Left ventricle myocardium superior (tissue), 1 donor: ENCODE measurements at places on chromosomes 5 and 9. TPM values are rescaled to one million over a fixed set of nuclear protein-coding genes. Genes with fewer than 3 reads are reported as not detected.

Gene MCC
- 27.1 TPM for total RNA-seq

Gene GPRIN1
- 0.50 TPM for total RNA-seq

Gene CDH18
- not detected for total RNA-seq

Gene DBH
- not detected for total RNA-seq

Gene TLR4
- 14.4 TPM for total RNA-seq

Gene GLRA1
- total RNA-seq = not detected

Gene BTNL8
- total RNA-seq = 0.27 TPM

Gene TTC23L
- total RNA-seq = not detected

Gene PCDHA12
- not detected for total RNA-seq

Gene NPR3
- total RNA-seq = 16.3 TPM

Gene IGFBPL1
- not detected for total RNA-seq

Gene ZBED3
- 4.7 TPM for total RNA-seq

Gene IRX1
- not detected for total RNA-seq

Gene UGT3A1
- total RNA-seq = not detected

Gene DHX29
- total RNA-seq = 20.7 TPM

Gene GPR21
- 0.72 TPM for total RNA-seq

Gene TRIP13
- total RNA-seq = 0.32 TPM

Gene IL4
- total RNA-seq = not detected

Gene PCDHGA7
- total RNA-seq = 7.0 TPM

Gene OR1N2
- not detected for total RNA-seq

Gene IL5
- not detected for total RNA-seq

Gene TRIM7
- total RNA-seq = 20.0 TPM

Gene FAM174A
- 15.0 TPM for total RNA-seq

Gene NEURL1B
- 32.0 TPM for total RNA-seq

Gene BTNL3
- total RNA-seq = not detected

Gene PDE6A
- total RNA-seq = 0.05 TPM

Gene HEXB
- 87.1 TPM for total RNA-seq
